ENCODE measurements at places on chromosomes 7 and 10. TPM values are rescaled to one million over a fixed set of nuclear protein-coding genes. Genes with fewer than 3 reads are reported as not detected.

DNA sequence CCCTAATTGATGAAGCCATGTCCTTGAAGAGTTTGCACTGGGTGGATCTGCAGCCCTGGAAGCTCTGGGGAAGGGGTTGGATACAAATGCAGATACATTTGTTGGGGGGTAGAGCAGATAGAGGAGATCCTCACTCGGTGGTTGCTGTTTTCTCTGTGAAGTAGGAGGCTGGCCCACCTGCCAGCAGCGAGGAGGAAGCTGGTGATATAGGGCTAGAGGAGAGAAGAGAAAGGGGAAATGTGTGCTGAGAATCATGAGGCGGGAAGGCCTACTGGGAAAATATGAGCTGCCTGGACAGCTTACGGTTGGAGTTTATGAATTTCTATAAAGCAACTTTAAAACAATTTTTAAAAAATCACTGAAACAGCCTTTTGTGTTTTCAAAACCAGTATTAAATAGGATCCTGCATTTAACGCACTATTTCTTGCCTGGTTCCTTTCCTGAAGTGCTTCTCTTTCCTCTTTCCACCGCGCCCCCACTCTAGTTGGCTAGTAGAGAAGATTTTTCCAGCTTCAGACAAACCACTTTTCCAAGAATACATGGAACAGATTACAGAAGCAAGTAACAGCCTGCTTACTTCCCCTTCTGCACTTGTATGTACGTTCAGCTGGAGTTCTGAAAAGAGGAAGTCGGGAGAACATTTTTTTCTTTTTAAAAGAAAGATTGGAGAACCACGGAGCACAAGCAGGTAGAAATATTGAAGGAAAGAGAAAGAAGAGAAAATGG lies 100.6 kb upstream of the GLCCI1 start:
- DNase-seq, result no peak
- H3K27ac ChIP-seq, result no peak overlapping the region
- H3K4me3 ChIP-seq, result no peak overlapping the region

- no peaks in the 10 kb centered on the region for H3K4me1 ChIP-seq
- H3K27ac ChIP-seq, result no peak overlapping the region
- H3K27me3 ChIP-seq, result no peaks in the 10 kb centered on the region
- DNase-seq, result no peak
These were observed 19.7 kb downstream of the TRDMT1 start for GRCh38 chr10:17181751-17182150.

DNA sequence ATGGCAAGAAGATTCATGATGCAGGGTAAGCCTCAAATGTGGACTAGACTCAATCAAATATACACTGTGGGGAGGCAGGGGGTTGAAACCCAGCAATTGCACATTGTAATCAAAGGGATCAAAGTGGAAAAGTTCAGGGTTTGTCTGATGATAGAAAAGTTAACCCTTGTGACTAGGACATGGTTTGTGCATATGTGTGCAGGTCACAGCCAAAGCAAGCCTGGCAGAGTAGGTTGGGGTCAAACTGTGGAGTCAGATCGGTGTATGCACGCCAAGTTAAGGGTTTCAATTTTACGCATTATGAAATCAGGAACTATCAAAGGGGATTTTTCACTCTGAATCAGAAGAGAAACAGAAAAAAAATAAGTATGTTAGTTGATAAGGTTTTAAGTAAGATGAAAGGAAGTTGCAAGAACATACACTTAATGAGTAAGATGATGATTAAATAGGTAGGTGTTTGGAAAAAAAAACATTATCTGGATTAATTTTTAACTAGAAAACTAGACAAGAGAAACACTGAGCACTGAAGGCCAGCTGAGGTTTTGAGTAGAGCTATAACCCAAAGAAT lies 188.3 kb downstream of the DGKB start:
- H3K4me3 ChIP-seq, result no peak overlapping the region
- no peak for DNase-seq
- no peak overlapping the region for H3K27ac ChIP-seq
- no peaks in the 10 kb centered on the region for H3K27me3 ChIP-seq
- no peaks in the 10 kb centered on the region for H3K36me3 ChIP-seq

- no peaks in the 10 kb centered on the region for H3K36me3 ChIP-seq
- no peaks in the 10 kb centered on the region for H3K27me3 ChIP-seq
- H3K4me1 ChIP-seq, result no peaks in the 10 kb centered on the region
- no peak overlapping the region for H3K27ac ChIP-seq
- no peak for DNase-seq
These were observed 6.5 kb downstream of the OR6B1 start for GRCh38 chr7:144006692-144007042.

GRCh38 chr10:25451401-25451800 lies 276.6 kb downstream of the GPR158 start:
- H3K4me3 ChIP-seq, result no peak overlapping the region
- H3K36me3 ChIP-seq, result no peaks in the 10 kb centered on the region
- no peak overlapping the region for H3K27ac ChIP-seq
- no peaks in the 10 kb centered on the region for H3K4me1 ChIP-seq
- H3K27me3 ChIP-seq, result no peaks in the 10 kb centered on the region

DNA sequence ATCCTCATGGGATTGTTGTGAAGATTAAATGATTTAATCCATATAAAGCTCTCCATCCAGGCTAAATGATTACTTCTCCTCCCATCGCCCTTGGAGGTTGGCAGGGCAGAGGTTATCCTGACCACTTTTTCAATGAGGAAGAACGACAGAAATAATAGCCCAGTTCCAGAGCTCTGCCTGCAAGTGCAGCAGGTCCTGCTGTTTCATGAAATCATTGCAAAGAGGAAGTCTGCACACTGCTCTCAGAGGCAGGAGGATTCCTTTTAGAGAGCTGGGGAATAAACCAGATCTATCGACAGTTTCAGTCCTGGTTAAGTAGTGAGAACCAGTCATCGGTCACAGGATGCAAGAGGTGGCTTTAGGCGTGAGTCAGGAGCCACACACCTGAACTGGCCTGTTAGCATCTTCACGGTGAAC lies 25.0 kb upstream of the CDH23 start:
- DNase-seq, result no peak
- H3K27ac ChIP-seq, result no peak overlapping the region
- H3K4me1 ChIP-seq, result no peaks in the 10 kb centered on the region
- H3K36me3 ChIP-seq, result no peaks in the 10 kb centered on the region
- no peaks in the 10 kb centered on the region for H3K27me3 ChIP-seq

DNA sequence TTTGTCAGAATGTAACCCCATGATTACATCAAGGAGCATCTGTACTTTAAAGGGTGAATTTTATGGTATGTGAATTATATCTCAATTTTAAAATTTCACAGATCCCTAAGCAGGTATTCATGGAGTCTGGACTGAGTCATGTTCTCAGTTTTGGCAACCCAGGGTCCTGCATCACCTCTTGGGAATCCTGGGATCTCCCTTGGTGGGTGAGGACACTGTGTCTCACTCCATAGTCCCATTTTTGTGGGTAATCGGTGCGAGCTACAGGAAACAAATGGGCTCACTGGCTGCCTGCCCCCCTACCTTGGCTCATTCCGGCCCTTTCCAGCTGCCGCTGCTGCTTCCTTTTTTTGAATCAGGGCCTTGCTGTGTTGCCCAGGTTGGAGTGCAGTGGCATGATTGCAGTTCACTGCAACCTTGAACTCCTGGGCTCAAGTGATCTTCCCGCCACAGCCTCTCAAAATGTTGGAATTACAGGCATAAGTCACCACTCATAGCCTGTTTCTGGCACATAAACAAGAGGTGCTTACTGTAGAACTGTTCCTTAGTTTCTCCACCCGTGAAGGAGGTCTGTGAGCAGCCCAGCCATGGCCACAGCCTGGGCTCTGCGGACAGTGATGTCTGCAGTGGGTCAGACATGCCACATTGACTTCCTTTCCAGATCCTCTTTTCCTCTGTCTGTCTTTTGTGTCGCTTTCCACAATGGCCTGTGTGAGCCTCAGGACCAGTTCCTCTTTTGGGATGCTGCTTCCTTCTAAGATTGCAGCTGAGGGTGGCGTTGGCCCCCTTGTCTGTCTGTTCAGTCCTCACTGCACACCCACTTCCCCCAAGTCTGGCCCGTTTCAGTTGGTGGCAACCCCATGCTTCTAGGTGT lies 14.5 kb downstream of the PALD1 start:
- no peak for DNase-seq
- no peak overlapping the region for H3K27ac ChIP-seq
- no peak overlapping the region for H3K4me3 ChIP-seq

GRCh38 chr7:16604054-16604453 lies 41.5 kb downstream of the ANKMY2 start:
- DNase-seq, result no peak
- H3K4me3 ChIP-seq, result no peak overlapping the region
- no peaks in the 10 kb centered on the region for H3K36me3 ChIP-seq

DNA sequence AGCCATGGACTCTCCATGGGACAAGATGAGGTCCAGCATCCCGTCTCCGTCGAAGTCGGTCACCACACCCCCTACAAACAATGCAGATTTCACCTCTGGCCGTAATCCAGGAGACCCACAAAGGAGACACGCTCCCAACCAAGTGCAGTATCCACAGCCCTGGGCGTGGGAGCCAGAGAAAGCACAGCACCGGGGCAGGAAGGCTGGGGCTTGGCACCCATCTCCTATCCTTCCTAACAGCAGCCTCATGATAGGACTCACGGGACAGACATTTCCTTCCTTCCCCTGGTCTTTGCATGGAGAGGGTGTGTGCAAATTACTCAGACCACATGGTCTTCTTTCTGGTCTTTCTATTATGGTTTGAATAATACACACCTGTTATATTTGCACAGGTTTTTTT lies 46.3 kb downstream of the GOLGA7B start:
- no peak overlapping the region for H3K4me3 ChIP-seq
- H3K36me3 ChIP-seq, result no peaks in the 10 kb centered on the region
- DNase-seq, result no peak
- H3K4me1 ChIP-seq, result no peaks in the 10 kb centered on the region
- H3K27ac ChIP-seq, result no peak overlapping the region

- no peak overlapping the region for H3K4me3 ChIP-seq
- DNase-seq, result no peak
- H3K4me1 ChIP-seq, result peaks cover 9% of the 10 kb centered on the region
- no peaks in the 10 kb centered on the region for H3K27me3 ChIP-seq
- no peak overlapping the region for H3K27ac ChIP-seq
- H3K36me3 ChIP-seq, result no peaks in the 10 kb centered on the region
These were observed 58.2 kb upstream of the BET1 start for GRCh38 chr7:94062372-94062771.

DNA sequence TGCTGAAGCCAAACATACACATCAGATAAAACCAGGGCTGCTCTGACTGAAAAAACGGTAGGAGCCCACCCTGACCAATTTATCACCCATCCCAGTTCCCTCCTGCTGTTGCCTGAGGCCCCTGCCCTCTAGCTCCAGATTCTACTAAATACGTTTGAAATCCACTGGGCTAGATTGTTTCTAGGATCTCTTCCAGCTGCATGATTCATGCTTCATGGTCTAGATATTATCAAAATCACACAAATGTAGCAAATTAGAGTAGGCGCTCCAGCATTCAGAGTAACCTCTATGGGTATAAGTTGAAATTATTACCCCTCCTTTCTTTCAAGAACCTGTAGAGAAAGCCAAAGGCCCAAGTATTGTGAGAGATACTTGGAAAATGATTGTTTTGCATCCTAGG lies 151.2 kb upstream of the FAM13C start:
- no peak for DNase-seq
- H3K4me1 ChIP-seq, result no peaks in the 10 kb centered on the region
- H3K4me3 ChIP-seq, result no peak overlapping the region

DNA sequence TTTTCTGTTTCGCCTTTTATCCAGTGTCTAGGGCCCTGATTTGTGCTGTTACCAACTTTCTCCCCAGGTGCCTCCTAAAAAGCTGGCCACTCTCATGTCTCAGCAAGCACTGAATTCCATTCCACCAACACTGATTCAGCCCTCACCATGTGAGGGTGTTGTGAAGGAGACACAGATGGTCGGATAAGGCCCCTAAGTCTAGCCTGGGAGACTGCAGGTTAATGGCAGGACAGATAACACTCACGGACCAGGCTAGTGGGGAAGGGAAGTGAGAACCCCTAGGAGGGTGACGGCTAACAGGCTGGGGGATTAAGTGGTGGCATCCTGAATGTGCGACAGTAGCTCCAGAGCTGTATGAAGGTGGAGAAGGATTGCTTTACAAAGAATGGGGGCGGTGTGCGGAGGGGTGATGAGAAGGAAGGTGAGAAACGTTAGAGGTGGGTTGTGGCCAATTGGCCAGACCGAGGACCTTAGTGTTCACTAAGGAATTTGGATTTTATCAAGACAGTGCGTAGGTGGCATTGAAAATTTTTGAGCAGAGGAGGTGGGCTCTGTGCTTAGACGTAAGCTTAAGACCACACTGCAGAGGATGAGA lies 3.8 kb upstream of the DUSP5 start:
- peaks cover 21% of the 10 kb centered on the region for H3K4me1 ChIP-seq
- no peaks in the 10 kb centered on the region for H3K36me3 ChIP-seq
- no peak overlapping the region for H3K4me3 ChIP-seq
- no peaks in the 10 kb centered on the region for H3K27me3 ChIP-seq

DNA sequence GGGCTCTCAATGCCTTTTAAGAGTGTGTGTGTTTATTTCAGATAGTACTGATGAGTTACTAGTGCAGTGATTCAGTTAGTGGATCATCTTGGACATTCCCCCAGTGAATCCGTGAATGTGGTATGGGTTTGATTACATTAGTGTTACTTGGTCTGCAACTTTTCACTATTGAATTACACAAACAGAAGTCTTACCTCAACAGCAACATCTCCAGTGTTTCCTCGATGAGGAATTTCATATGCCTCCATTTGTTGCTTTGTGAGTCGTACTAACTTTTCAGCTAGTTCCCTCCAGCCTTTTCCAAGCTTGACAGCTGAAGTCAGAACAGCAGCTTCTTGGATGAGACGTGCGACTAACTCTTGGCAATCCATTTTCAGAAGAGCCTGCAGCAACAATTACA lies 63.2 kb downstream of the MACC1 start:
- DNase-seq, result no peak
- H3K4me3 ChIP-seq, result no peak overlapping the region
- no peak overlapping the region for H3K27ac ChIP-seq
- H3K36me3 ChIP-seq, result no peaks in the 10 kb centered on the region
- no peaks in the 10 kb centered on the region for H3K27me3 ChIP-seq
- H3K4me1 ChIP-seq, result no peaks in the 10 kb centered on the region

DNA sequence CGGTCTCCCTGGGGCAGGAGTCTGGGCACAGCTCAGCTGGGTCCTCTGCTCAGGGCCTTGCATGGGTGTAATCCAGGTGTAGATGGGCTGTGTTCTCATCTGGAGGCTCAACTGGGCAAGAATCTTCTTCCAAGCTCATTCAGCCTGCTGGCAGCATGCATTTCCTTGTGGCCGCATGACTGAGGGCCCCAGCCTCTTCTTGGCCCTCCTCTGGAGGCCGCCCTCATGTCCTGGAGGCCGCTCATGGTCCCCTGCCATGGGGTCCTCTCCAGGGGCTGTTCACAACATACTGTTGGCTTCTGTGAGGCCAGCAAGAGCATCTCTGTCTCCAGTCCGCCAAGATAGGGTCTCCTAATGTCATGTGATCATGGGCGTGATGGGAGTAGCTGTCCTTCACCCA lies 437.5 kb upstream of the FOXK1 start:
- no peak overlapping the region for H3K27ac ChIP-seq
- no peaks in the 10 kb centered on the region for H3K27me3 ChIP-seq
- H3K36me3 ChIP-seq, result no peaks in the 10 kb centered on the region
- H3K4me3 ChIP-seq, result no peak overlapping the region
- no peaks in the 10 kb centered on the region for H3K4me1 ChIP-seq

Gene TRIL
- not detected for total RNA-seq

Gene TBC1D12
- 0.60 TPM for total RNA-seq

Gene FGFR2
- total RNA-seq, result not detected

Gene AGBL3
- 6.6 TPM for total RNA-seq

Gene KIAA1217
- total RNA-seq, result not detected

Gene OR2A5
- total RNA-seq, result not detected

Gene PPP1R17
- total RNA-seq, result not detected

Gene FZD1
- total RNA-seq, result 0.24 TPM

Gene STN1
- 34.8 TPM for total RNA-seq

Gene TUBAL3
- not detected for total RNA-seq

Data from naive thymus-derived CD4-positive, alpha-beta T cell (primary cell).